Suppressor macrophage treated with lipopolysaccharide for 1 hour (primary cell): ENCODE measurements at places on chromosomes 6 and 20.

GRCh38 chr6:15148356-15148946, 97.4 kb upstream of the JARID2 start:
- DNase-seq: no peak

DNA sequence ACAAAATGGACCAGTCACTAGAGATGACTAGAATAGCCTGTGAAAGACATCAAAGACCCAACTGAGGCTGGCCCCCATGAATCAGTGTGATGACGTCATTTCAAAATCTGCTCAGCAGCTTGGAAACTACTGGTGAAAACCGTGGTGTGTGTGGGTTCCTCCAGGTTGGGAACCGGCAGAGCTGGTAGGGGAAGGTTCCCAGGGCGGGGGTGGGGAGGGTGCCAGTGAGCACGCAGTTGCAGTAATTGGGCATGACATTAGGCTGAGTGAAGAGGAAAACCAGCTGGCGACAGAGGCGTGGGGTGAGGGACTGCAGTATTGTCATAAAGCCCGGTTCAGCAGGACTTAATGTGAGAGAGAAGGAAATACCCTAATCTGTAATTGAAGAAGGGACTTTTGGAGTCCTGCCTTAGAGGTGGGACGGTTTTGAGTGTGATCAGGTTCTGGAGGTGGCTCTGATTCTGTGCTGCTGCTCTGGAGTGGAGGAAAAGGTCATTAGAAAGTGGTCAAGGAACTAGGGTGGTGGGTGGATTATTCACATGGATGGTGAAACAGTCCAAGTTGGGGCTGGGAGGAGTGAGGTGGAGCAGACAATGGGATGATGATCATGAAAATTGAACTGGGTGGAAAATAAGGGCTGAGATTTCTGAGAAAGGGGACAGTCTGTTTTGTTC, 52.0 kb upstream of the MTHFD1L start:
- DNase-seq: peak; percentile 68

DNA sequence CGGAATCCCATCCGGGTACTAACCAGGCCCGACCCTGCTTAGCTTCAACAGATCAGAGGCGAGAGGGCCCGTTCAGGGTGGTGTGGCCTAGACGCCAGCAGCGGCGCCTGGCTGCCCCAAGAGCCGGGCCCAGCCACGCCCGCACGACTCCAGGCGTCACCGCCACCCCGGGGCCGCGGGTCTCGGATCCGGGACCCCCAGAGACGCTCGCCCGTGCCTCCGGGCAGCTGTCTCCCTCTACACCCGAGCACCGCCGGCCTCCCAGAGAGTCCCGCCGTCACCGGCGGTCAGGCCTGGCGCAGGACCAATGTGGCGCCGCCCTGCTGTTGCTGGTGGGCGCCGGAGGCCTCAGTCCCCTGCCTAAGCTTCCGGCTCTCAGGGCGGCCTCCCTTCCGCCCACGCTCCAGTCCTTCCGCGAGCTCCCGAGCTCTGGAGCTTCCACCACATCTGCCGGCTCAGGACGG, 441.2 kb upstream of the DEFB115 start:
- DNase-seq: peak; percentile 42

DNA sequence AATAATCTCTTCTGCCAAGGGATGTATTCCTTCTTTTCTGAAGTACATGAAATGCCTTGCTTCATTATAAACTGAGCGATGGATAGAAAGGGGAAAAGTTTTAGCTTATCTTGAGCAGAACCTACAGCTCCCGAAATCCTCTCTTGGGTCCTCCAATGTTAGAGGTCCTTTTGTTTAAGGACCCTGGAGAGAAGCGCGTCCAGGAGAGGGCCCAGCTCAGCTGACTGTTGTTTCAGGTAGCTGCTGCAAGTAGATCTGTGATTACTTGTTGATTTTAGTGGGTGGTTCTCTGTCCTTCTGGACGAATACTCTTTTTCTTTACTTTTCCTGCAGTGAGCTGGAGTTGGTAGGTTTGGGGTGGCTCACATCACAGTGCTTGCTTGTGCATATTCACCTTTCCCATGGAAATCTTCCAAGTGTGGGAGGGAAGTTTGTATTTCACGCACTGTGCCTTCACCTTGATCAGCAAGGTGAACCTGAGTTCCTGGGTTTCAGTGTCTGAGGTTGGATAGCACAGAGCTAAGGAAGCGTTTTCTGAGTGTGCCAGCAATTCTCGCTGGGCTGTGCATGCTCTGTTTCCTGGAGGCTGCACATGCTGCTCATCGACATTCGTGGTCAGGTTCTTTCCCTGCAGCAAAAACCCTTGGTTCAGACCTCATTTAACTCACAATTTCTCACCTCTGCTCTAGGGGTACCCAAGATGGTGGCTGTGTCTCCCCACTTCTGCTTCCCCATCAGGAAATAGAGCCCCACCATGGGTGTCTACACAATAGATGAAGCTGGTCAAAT, 176.3 kb downstream of the JARID2 start:
- DNase-seq: no peak

DNA sequence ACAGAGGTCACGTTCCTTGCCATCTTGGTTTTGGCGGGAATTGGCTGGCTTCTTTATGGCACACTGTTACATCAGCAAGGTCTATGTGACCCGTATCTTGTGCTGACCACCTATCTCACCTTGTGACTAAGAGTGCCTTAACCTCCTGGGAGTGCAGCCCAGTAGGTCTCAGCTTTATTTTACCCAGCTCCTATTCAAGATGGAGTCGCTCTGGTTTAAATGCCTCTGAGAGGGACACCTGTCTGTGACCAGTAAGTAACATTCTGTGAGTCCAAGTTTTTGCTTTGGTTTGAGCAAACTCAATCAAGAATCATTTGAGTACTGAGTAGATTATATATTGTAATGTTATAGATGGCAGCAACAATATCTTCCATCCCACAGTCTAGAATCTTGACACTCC, 85.0 kb downstream of the BMP2 start:
- DNase-seq: no peak

GRCh38 chr6:36954262-36954931, at the start of gene PI16:
Gene PI16, plus strand, starts transcription at chr6:36954738. Its CDS starts 23 bp downstream, at chr6:36954761.
- no peak for DNase-seq

DNA sequence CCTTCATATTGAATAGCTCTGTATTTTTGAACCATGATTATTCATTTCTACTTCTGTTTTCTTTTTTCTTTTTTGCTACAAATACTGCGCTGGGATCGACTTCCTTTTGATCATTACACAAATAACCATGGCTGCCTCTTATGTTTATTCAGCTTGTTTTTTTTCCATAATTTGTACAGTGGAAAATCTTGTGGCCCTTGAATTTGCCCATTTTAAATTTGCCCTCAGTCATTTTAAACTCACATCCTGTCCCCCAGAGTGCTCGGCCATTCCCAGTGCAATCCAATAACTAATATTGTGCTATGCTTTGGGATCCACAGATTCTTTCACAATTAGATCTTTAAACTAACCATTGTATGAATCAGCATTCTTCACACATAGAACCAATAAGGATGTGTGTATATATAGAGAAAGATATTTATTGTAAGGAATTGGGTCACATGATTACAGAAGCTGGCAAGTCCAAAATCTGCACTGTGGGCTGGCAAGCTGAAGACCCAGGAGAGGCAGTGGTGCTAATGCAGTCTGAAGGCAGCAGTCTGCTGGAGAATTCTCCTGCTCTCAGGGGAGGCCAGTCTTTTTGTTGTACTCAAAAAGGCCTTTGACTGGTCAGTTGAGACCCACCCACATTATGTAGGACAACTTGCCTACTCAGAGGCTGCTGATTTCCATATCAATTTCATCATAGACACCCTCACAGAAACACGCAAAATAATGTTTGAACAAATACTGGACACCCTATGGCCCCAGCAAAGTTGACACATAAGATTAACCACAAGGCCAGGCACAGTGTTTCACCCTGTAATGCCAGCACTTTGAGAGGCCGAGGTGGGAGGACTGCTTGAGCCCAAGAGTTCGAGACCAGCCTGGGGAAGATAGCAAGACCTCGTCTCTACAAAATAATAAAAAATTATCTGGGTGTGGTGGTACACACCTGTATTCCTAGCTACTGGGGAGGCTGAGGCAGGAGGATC, 147.1 kb downstream of the MTHFD1L start:
- DNase-seq: no peak

DNA sequence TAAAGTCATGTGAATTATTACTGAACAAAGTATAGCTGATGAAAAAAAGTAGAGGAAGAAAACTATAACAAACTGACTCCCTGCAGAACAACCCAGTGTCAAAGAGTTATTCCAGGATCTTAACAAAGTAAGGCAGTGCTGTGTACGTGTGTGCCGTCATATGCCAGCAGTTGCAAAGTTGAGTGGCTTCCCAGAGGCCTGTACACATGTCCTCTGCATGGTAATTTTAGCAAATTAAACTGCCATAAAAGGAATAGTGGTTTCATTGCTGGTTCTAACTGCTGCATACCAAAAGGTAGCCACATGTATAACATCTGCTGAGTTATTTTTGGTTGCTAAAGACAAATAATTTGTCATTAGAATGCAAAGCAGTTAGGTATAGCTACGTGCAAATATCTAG, 44.8 kb downstream of the RIPOR2 start:
- no peak for DNase-seq

DNA sequence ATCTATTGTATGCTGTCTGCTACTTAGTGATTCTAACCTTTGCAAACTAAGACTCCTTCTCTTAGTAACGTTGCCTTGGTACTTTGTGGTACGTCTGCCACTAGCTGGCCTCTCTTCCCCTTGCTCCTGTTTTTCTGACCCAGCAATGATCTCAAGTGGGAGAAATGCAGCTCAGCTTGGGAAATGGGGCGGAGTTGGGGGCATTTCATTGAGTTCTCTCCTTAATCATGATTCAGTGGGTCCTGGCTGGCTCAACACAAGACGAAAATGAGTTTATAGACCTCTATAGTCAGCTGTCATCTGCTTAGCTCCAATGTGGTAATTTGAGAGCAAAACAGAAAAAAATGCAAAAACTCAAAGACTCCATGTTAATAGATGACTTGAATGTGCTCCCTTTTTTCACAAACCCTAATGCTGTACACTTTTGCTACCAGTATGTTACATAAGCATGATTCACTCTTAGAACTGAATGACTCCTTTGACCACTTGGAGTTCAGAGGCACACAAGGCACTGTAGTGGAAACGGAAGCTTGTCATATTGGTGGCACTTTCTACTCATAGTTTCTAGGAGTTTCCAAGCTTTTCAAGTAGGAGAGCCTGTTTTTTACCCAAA, 55.3 kb upstream of the SOX4 start:
- DNase-seq: no peak

GRCh38 chr6:145241721-145242120, 493.6 kb downstream of the EPM2A start:
- no peak for DNase-seq

- no peak for DNase-seq
These were observed 149.8 kb upstream of the ATXN1 start for GRCh38 chr6:16911088-16911487.

- DNase-seq: peak; percentile 94
These were observed 156.7 kb downstream of the JARID2 start for GRCh38 chr6:15402406-15403045.

DNA sequence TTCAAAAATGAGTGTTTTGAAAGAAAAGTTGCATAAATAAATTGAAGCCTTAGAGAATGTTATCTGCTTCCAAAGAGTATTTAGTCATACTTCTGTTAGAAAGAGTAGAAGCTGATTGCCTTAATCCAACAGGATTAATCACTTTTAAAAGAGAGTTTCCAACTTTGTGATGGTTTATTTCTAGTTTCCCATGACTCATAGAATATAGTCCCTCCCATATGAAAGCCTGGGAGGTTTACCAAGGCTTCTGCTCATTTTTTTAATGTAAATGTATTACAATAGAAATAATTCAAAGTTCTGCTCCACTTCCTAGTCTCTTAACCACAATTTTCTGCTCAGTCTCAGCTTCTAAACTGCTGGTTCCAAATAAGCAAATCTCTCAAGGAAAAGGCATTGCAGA, 118.0 kb upstream of the IRAK1BP1 start:
- DNase-seq: no peak

DNA sequence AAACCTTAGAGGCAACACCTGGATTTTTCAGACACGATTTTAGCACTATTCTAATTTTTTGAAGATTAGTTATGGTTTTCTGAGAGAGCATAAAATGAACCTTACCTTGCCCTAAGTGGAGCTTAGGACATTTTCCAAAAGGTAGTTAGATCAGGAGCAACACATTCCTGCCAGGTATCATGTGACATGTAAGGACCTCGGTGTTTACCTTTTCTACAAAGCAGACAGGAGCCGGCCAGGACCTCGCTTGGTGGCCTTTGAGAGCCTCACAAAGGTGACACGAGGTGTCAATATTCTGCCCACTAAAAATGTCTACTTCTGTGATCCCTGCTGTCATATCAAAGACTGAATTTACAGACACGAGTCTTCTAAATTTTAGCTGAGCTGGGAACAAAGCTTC, 174.9 kb downstream of the SMOC2 start:
- no peak for DNase-seq

DNA sequence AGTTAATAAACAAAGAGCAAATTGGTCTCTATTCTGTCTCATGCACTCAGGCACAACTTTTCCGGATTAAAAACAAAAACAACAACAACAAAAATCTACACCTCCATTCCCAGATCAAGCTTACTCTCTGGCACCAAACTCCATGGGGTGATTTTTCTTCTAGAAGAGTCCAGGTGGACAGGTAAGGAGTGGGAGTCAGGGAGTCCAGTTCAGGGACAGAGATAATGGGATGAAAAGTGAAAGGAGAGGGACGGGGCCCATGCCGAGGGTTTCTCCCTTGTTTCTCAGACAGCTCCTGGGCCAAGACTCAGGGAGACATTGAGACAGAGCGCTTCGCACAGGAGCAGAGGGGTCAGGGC, 437 bp upstream of the HLA-A start:
- DNase-seq: no peak

DNA sequence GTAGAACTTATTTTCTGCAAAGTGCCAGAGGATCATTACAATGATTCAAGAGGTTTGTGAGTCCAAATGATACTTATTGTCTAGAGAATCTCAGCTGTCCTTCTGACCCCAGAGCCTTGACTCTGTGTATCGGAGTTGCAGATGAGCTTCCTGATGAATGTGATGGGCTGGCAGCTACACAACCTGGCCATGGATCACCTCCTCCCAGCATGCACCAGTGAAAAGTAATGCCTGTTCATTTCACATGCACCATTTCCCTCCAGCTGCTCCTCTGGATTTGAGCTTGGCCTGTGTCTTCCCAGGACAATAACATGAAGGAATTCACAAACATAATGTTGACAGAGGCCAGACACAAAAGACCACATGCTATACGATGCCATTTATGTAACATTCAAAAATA, 30.0 kb downstream of the SNHG17 start:
- DNase-seq: no peak

DNA sequence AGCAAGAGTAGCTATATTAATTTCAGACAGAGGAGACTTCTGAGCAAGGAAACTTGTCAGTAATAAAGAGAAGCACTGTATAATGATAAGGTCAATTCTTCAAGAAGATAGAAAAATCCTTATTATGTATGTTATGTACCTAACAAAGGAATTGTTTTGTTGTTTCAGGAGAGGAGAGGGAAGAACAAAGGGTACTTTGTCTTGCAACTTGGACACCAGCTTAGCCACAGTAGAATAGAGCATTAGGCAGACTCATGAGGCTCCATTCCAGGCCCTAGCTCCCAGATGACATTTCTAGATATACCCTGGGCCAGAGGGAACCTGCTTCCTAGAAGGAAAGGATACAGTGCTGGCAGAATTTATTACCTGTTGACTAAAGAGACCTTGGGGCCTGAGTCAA, 6.5 kb upstream of the NUS1 start:
- DNase-seq: no peak
